Activated CD4-positive, alpha-beta T cell treated with anti-CD3 and anti-CD28 coated beads for 4 hours (primary cell): ENCODE measurements at places on chromosomes 6 and 20.

DNA sequence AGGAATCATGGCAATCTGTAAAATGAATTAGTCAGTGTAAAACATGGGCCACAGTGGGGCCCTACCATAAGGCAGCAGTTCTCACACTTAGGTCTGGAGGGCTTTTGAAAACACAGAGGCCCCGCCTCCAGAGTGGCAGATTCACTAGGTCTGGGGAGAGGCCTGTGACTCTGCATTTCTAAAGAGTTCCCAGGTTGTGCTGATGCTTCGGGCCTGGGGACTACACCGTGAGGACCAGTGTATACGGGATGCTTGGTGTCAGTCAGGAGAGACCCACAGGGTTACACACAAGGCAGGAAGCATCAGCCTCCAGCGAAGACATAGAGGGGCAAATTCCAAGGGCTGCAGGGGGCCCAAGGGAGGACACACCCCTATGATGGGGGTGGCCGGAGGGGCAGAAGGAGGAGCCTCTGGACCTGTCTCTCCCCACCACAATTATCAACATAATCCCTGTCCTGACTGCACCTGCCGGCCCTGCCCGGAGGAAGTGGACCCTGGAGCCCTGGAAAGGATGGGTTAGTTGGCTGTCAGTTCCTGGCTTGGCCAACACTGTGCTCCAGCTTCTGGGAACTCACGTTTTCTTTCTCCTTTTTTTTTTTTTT lies 46.7 kb downstream of the FGD2 start:
- DNase-seq: no peak

- peak; percentile 75 for DNase-seq
Observed at GRCh38 chr6:132530293-132530974, 7.6 kb upstream of the TAAR9 start.

- no peak for DNase-seq
Observed at GRCh38 chr6:168615837-168616236, 174.9 kb downstream of the SMOC2 start.

DNA sequence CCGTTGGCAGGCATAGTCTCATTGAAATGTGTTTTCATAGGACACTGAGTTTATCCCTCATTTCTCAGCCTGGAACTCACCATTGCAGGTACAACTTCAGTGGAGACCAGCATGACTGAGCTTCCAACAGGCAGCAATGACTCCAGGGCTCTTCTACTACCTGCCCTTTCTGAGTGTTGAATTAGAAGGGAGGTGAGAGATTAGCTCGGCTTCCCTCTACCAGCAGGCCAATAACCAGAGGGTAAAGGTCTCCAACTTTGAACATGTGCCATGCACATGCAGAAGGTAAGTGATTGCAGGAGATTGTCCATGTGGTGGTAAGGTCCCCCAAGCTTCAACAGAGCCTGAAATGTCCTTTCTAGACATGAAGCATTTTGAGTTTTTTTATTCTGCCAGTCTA lies 233.8 kb upstream of the SUPT3H start:
- no peak for DNase-seq

GRCh38 chr6:25042036-25042521 lies 106.3 kb upstream of the RIPOR2 start:
- peak; percentile 51 for DNase-seq

DNA sequence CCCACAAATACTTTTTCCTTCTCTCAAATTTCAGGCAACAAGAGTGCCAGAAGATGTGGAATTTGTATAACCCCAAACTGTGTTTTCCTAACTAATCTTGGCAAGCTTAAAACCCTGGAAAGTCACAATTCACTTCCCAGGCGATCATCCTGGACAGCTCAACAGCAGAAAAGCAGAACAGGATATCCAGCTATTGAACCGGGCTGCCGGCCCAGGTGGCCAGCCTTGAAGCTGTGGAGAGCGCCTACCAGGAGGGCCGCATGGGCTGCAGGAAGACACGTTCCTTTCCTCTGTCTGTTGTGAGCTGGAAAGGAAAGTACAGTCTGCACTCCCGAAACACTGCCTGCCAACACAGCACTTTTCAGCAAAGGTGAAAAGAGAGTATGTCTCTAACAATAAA lies 719.7 kb upstream of the MARCKS start:
- no peak for DNase-seq

- no peak for DNase-seq
Observed at GRCh38 chr20:32465092-32465900, 107.2 kb downstream of the ASXL1 start.
